Stimulated activated CD4-positive, alpha-beta T cell treated with anti-CD3 and anti-CD28 coated beads, Interleukin-12 subunit alpha, Interleukin-12 subunit beta, amount 100 ng/mL, for 48 hours (primary cell): ENCODE measurements at places on chromosomes 13 and 19.

DNA sequence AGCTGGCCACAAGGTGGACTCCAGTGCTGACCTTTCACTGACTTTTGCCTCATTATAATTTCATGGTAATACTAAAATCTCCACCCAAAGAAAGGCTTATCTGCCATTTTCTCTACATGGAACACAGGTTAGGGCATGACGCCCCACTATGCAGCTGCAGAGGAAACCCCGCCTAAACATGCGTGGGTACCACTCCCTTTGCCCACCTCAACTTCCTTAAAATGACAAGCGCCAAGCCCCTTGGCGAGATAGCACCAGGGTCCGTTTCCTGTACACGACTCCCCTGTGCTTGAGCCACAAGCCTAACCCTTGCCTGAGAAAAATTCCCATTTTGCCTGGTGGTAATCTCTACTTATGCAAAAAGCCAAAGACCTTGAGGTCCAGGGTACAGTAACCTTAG, 36.0 kb upstream of the PABPC3 start:
- no peak for DNase-seq

DNA sequence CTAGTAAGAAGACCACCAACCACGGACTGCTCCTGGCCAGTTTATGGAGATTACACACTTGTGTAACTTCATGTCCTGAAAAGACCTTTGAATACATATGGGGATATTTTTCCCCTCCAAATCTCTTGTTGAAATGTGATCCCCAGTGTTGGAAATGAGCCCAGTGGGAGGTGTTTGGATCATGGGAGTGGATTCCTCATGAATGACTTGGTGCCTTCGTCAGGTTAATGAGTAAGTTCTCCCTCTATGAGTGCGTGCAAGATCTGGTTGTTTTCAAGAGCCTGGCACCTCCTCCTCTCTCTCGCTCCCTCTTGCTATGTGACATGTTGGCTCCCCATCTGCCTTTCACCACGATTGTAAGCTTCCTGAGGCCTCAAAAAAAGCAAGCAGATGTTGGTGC, 769.0 kb upstream of the SLITRK1 start:
- no peak for DNase-seq

GRCh38 chr13:77600701-77601100, 65.2 kb downstream of the SCEL start:
- DNase-seq = no peak

DNA sequence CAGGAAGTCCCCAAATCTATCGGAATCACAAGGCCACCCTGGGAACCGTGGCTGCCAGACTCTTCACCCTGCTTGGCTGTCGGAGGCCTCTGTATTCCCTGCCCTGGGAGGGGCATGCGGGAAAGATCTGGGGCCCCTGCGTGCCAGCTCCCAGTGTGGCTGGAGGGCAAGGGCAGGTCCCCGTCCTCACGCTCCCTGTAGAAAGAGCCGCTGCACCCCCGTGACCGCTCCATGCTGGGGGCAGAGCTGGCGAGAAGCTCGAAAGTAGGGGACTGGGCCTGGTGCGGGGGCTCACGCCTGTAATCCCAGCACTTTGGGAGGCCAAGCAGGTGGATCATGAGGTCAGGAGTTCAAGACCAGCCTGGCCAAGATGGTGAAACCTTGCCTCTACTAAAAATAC, 208.4 kb upstream of the SOX1 start:
- DNase-seq = no peak

DNA sequence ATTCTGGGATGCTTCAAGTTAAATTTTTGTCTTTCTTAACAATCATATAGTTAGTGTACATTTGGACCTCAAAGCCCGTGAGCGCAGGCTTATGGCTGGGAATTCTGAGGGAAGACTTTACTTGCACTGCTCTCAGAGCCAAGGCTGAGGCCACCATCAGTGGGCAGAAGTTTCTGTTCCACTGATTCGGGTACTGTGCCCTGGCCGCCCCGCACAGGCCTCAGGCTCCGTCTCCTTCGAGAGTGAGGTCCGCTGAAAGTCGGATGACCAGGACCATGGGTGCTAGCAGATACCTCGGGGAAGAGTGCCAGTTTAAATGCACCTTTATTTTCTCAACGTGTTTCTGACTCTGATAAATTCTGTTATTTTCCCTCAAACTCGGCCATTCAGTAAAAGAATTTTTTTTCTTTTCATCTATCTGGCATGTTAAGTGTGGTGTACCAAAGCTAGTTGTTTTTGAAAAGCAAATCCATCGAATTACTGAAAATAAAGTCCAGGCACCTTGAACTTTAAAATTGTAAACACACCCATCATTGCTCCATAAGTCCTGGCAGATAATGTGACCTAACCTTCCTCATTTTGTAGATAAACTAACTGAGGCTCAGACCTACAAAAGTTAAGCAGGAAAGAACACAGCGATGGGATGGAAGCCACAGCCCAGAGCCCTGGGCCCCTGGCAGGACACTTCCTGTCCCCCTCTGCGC, 126.7 kb downstream of the SOX1 start:
- DNase-seq = no peak

GRCh38 chr19:6674868-6675305, 4.9 kb upstream of the TNFSF14 start:
- peak; percentile 87 for DNase-seq

DNA sequence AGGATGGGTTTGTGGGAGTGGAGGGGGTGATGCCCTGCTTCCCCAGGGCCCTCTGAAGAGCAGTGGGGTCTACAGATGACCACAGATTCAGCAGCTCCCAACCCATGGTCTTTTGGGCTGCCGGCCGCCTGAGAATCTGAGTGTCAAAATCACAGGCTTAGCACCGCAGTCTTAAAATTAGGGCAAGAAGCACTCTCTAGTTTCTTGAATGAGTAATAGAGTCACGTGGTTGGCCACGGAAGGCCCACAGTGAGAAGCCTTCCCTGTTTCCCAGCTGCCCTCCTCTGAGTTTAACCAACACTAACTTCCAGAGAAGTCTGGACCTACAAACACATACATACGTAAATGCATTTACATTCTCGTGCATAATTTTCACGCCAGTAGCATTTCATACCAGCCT, 5.2 kb downstream of the PRMT1 start:
- no peak for DNase-seq

GRCh38 chr13:48562296-48563066, 29.6 kb upstream of the RCBTB2 start:
- peak; percentile 48 for DNase-seq

GRCh38 chr19:17420475-17420924, 653 bp downstream of the MVB12A start:
- DNase-seq = no peak

- DNase-seq = no peak
Observed at GRCh38 chr19:45508861-45509691, 1.8 kb downstream of the VASP start.

GRCh38 chr19:30719189-30719998, 347.2 kb downstream of the ZNF536 start:
- DNase-seq = no peak

DNA sequence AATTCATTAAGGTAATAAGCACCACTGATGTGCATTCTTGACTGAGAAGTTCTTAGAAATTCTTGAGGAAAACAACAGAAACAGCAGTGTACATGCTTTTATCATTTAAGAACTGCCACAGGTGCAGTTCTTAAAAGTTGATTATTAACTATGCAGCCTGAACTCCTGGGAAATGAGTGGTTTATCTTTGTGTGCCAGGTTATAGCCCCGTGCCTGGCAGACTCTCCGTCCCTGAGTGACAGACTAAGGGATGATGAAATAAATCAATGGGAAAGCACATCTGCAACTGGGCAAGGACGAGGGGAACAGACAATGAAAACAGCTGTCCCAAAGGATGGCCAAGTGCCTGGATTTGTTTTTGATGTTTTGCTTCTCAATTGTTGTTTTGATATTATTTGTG, 84.4 kb upstream of the SPATA13 start:
- DNase-seq = no peak

DNA sequence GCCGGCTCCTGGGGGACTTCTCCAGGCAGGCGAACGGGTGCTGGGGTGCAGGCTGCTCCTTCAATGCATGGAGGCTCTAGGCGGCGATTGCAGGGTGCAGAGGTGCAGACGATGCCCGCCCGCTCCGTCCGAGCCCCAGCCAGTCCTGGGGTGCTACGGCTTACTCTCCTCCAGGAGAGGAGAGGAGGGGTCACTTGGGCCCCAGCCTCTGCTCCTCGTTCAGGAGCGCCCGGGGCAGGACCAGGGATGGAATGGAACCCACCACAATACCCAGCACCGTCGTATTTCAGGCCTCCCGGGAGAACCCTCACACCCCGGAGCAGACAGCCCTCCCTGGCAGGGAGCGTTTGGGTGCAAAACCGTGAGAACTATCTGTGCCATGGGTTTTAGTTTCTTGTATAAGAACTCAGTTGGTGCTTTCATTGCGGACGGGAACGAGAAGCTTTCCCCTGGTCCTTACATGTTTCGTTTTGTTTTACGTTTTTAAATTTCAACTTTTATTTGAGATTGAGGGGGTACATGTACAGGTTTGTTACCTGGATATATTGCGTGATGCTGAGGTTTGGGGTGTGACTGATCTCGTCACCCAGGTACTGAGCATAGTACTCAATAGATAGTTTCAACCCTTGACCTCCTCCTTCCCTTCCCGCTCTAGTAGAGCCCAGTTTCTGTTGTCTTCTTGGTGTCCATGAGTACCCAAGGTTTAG, 46.8 kb downstream of the ARHGEF18 start:
- DNase-seq = no peak

DNA sequence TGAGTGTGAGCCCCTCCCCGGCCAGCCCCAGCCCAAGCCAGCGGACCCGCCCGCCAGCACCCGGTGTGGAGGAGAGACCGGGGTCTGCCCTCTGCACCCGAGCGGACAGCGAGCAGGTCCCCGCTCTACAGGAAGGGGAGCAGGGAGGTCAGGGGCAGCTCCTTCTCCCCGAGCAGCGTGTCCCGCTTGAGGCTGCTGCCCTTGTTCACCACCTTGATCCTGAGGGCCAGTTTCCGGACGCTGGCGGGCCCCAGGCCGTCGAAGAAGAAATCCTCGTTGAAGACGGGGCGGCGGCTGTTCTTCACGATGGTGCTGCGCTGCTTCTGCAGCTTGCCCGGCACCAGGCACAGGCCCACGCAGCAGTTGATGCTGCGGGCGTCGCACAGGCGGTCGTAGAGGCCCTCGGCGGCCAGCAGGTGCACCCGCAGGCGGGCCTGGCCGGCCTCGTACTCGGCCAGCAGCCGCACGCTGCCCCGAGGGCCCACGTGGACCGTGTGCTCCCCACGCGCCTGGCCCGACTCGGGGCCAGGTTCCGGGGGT, 1.9 kb downstream of the C2CD4C start:
- DNase-seq = no peak

- DNase-seq = no peak
Observed at GRCh38 chr13:95403349-95404140, 102.3 kb upstream of the ABCC4 start.

DNA sequence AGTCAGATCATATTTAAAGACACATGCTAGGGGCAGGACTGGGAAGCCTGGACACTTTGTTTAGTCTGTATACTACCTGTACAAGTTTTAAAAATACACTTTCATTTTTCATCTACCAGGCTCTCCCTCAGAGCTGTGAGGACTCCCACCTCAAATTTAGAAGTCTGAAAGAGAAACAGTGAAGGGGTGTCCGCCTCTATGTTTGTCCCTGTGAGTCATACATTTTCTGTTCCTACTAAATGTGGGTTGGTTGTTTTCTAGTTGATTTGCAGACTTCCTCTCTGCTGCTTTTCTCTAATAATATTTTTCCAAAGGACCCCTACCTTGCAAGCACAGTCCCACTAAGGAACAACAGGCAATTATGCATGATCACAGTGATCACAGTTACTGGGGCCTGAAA, 110.5 kb downstream of the ENOX1 start:
- no peak for DNase-seq

DNA sequence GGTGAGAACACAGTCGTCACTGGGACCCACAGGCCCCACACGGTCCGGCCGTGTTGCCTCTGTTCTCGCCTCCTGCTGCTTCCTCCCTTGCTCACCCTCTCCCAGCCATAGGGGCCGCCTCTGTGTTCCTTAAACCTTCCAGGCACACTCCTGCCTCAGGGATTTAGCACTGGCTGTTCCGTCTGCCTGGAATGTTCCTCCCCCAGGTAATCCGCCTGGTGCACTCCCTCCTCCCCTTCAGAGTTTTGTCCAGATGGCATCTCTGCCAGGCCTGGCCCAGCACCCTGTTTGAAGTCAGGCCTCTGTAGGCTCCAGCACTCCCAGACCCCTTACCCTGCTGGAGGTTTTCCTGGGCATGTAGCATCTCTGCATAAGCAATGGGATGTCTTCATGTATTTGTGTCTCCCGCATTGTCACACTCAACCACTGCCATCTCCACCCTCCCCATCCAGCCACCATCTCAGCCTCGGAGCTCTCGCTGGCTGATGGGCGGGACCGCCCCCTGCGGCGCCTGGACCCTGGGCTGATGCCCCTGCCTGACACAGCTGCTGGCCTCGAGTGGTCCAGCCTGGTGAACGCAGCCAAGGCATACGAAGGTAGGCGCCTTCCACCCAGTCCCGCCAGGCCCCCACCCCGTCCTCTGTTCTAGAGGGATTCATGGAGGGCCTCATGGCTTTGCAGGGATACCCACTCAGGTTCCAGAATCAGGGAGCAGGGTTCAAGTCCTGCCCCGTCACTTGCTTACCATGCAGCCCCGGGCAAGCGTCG, 25.9 kb downstream of the DPF1 start:
- DNase-seq = no peak

DNA sequence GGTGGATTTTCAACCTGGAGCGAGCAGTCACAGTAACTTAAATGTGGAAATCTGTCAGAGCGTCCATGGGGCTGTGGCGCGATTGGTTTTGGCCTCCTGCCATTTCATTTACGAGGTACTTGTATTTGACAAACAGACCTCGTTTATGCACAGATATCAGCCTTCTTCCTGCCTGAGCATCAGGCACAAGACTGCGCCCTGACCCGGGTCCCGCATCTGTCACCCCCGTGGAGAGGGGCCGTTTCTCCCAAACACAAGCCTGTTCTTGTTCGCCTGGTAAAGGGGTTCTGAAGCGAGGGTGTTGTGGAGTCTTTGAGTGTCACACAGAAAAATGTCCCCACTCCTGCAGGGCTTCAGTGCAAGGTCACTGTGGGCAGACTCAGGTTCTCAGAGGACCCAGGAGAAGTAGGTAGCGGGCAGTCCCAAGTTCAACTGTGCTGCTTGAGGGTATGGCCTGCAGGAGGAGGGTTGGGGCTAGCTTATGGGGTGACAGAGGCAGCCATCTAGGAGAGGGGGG, 202.3 kb downstream of the URI1 start:
- DNase-seq = no peak

DNA sequence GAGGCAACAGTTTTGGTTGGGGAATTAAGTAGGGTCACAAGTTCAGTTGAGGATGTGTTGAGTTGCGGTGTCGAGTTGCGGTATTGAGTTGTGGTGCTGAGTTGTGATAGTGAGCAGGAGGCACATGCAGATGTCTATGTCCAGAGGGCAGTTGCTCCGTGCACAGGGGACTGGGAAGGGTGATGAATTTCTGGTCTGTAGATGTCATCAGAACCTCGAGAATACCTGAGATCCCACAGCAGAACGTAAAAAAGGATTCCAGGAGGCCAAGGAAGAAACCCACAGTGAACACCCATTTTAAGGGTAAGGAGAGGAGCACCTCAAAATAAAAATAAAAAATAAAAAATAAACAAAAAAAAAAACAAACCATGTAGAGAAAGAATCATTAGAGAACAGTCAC, 354.4 kb upstream of the ARGLU1 start:
- DNase-seq = no peak
